ENCODE measurements at places on chromosomes 13 and 19.

DNA sequence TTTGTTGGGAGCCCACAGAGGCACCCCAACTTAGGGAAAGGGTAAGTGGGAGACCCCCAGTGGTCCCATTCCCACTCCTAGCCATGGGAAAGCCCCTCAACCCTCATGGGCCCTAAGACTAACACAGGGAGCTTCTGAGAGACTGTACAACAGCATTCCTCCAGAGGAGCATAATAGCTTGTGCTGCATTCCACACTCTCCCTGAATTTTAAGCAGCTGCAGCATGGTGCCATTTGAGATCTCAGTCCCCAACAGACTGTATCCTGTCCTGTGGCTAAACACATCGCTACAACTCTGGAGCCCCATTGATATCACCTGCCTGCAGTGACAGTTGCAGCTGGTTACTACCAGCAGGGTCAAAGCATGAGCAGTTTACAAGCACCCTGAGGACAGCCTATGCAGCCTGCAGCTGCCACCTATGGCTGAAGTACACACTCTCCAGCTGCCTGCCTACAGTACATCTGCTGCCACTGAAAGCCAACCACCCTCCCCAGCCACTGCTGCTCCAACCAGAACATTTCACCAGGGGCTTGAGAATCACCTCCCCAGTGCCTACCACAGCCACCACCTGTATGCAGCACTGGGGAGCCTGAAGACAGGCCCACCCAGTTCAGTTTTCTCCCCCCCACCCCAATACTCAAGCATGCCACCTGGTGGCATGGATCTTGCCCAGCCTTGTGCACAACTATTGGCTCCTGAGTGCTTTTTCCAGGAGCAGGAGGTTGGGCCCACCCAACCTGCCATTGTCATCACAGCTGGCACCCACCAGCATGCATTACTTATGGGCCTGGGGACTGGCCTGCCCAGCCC, 557.3 kb downstream of the GPC5 start:
- DNase-seq = no peak

GRCh38 chr13:24123761-24124160, 36.8 kb upstream of the SPATA13 start:
- no peak for DNase-seq

DNA sequence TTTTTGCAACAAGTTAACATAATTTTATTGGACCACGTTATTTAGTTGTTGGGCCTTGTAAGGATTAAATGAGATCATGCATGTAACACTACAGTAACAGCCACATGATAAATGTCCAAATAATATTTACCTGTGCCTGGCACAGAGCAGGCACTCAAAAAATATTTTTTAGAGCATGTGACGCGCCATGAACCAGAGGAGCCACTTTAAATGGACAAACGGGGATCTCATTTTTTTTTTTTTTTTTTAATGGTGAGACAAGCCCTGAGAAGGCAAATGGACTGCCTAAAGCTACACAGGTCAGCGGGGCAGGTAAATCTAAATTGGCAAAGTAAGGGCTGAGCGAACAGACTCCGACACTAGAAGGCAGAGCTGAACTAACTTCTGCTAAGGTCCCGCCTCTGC, 840 bp upstream of the RPS19 start:
- no peak for DNase-seq

GRCh38 chr13:91664039-91664438, 265.6 kb downstream of the GPC5 start:
- no peak for DNase-seq

DNA sequence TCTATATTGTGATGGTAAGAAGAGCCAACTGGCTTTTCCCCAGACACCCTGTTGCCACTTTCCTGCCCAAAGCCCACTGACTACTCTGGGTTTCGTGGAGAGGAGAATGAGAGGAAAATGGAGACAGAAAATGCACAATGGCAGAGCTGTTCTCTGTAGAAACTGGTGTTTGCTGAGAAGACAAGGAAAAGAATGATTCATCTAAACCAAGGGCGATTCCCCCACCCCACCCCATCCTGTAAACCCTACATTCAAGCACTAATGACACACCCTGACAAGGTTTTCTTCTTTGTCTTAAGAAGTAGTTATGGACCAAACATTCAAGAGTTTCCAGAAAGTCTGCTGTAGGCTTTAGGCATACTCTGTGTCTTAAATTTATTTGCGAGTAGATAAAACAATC, 68.8 kb downstream of the DOCK9 start:
- DNase-seq = no peak

- no peak for DNase-seq
Observed at GRCh38 chr19:48418317-48419064, 25.0 kb downstream of the GRIN2D start.

GRCh38 chr19:29532097-29532496, 6.3 kb downstream of the VSTM2B start:
- no peak for DNase-seq

DNA sequence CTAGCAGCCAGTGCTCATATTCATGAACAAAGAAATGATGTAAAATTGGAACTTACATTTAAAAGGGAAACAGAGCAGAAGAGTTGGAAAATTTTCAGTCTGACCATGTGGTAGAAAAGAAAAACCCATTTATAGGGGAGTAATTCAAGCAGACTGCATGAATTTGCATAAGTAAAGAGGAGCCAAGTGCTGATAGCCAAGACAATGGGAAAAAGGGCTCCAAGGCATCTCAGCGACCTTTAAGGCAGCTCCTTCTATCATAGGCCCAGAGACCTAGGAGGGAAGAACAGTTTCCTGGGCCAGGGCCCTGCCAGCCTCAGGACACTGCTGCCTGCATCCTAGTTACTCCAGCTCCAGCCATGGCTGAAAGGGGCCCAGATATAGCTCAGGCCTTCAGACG, 7.5 kb downstream of the DNAJC3 start:
- no peak for DNase-seq

- DNase-seq = no peak
Observed at GRCh38 chr13:112056739-112057438, 10.1 kb upstream of the SOX1 start.

- no peak for DNase-seq
Observed at GRCh38 chr19:40620161-40620485, 19.0 kb downstream of the LTBP4 start.

DNA sequence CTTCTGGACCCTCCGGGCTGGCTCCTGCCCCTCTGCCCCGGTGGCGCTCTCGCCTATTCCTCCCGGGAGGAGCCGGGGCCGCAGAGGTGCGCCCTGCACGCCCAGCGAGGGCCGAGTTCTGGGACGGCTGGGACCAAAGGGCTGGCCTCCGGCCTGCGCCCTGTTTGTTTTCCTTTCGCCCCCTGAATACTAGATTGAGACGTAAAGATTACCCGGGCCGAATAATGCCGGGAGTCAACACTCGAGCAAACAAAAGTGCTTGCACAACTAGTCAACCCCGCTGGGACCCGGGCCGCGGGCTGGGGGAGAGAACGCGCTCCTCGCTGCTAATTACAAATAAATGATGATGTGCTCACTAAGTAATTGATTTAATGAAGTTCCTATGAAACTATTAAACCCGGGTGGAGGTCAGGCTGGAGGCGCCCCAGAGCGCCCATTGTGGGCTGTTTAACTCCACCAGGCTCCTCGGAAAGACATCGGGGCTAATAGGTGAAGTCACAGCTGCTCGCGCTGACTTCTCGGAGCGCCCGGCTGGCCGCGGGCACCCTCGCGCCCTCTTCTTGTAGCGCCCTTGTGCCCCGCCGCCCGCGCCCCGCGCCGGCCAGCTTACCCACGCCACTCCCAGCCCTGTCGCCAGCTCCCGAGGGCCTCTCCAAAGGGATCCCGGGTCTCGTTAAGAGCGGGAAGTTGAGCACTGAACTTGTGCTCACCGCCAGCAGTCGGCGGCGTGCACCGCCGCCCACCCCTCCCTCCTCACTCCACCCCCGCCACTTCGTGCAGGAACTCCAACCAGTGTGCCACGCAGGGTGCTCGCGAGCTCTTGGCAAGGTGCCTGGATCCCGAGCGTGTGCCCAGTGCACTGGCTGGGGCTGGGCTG, 14.9 kb downstream of the ZIC5 start:
- DNase-seq = no peak

DNA sequence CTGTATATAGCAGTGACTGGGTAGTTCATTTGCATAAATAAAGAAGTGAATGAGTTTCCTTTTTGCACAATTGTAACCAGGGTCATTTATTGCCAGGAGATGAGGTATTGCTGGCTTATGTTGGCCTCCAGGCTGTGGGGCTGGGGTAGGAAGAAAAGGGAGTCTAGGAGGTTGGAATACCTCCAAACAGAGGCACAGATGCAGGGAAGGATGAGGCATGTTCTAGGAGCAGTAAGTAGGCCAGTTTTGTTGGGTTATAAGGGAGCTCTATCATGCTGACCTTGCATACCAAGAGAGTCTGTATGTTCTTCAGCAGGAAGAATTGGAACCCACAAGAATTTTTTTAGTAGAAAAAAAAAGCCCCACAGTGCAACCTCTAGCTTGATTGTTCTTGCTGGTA, 17.2 kb upstream of the CYSLTR2 start:
- DNase-seq = no peak

DNA sequence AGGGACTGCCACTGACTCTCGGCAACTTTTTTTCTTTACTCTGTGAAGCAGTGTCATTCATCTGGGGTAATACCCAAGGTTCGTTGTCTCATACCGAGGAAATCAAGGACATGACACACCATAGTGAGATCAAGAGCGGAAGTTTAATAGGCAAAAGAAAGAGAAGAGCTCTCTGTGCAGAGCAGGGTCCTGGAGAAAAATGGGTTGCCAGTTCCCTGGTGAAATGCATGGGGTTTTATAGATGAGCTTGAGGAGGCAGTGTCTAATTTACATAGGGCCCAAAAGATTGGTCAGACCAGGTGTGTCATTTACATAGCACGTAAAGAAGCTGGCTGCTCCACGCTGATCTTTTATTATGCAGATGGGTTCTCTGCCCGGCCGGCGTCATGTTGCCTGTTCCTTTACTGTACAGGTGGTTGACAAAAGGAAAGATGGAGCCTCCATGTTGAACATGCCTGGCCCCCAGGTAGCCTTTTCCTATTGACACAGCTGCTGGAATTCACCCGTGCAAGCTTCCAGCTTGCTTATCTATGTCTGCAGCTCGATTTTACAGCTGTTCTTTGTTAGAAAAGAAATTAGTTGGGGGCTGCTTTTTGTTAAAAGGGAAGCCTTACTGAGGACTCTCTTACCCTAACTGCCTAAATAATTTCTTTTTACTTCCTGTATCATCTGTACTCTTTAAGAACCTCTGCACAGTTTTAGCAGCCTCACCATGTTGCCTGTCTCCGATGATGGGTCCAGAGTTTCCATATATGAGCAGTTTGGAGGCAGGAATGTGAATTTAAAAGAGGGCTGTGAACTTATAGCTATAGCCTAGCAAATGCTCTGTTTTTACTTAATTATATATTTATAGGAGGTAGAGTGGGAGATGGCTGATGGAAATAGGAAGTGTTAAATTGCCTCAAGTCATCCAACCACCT, 98.0 kb upstream of the DIAPH3 start:
- no peak for DNase-seq

DNA sequence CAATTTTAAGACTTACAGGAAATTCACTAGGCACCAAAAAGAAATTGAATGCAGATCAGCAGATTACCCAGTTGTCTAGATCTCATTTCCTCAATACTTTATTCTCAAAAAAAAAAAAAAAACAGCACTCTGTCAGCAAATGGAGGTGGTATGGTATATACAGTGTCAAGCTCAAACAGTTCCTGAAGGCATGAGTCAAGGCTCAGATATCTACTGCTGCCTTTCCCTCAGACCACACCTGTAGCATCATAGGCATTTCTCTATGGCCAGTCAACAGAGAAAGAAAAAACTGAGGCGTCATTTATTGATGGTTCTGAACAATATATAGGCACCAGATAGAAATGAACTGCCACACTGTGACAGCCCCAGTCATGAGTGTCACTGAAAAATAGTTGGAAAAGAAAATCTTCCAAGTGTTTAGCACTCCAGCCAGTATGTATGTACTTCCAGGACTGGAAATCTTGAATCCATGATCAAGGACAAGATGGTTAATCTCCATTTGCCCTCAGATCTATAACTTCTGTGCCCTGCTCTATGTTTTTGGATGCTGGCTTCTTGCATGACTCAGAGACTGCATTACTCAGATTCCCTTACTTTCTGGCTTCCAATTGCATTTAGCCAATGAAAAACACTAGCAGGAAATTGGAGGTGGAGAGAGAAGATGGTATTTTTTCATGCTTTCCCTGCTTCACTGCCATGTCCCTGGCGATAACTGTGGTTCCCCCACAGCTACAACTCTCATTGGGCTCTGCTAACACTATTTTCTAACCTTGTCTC, 8.4 kb upstream of the COG3 start:
- no peak for DNase-seq

DNA sequence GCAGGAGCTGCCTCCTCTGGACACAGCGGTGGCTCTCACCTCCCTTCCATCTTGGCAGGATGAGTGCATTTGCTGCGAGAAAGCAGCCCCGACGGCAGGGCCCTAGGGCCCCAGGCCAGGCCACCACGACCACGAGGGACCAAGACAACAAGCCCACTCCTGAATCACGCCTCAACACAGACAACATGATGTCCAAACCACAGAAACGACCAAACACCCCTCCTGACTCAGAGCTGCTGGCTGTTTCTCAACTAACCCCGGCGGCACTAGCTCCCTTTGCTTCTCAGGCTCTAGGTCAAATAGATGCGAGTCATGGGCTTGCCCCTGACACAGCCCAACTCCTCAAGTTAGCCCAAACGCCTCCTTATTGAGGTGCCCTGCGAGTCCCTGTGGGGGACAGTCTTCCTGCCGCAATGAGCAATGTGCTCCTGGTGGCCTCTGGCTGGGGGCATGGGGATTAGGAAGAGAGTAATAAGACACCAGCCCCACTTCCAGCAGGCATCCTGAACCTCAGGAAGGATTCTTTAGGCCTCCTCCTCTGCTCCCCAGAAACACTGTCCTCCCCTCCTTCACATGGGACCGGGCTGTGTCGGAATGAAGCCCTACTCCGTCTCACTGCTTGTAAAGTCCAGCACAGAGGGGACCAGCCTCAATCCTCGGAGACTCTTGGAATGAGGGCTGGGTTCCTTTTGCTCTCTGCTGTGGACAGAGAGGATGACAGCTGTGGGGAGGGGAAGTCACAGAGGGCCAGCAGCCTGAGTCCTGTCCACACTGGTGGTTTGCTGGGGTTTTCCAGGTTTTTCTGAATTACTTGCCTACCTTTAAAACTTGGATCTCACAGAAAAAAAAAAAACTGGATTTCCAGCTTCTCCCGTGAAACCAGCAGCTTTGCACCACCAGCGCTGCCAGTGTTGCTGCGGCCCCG, 6.9 kb upstream of the ATF5 start:
- no peak for DNase-seq

- DNase-seq = no peak
Observed at GRCh38 chr19:16268676-16269319, 55.8 kb upstream of the KLF2 start.

DNA sequence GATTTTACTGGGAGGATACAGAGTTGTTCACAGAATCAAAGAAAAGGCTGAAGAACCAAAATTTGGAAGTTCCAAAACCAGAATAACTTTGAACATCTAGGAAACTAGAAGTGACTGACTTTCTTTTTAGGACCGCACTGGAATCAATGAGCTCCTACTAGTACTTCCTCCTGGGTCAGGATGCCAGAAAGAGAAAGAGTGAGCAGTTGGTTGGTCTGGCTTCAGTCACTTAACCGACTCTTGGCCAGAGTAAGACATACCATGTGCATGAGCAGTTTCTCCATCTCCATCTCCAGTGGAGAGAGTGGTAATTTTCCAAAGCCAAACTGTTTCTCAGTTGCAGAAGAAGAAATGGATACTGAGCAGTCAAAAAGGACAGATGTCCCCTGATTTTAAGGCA, 27.1 kb upstream of the MTUS2 start:
- DNase-seq = no peak
